Epithelial cell of esophagus (primary cell): ENCODE measurements at places on chromosomes 7 and 10.

DNA sequence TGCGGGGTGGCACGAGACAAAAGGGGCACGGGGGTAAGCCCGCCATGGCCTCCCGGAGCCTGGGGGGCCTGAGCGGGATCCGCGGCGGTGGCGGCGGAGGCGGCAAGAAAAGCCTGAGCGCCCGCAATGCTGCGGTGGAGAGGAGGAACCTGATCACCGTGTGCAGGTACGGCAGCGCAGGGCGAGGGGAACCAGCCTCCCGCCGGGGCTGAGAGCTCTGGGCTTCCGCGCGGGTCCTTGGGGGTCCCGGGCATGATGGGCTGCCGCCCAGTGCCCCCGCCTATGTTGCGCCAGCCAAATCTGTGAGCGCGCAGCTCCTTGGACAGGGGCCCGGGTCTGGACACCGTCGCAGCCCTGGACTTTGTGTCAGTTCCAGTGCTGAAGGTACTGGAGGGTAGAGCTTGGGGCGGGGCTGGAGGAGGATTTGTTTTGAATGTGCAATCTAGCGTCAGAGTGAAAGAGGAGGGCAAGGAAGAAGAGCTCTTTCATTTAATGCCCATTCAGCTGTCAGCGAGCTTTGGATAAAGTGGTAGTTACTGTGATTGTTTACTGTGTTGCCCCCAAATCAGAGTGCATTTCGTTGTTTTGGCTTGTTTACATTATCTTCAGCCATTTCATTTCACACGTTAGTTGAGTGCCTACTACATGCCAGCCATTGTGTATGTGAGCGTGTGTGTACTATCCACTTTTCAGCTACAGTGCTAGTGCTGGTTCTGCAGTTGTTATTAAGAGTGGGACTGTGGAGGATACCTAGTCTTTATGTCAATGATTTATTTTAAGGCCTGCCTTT, 777 bp downstream of the RUNDC3B start:
- DNase-seq = peak; percentile 57

GRCh38 chr7:157691586-157692459, 355.0 kb downstream of the DNAJB6 start:
- no peak for DNase-seq

DNA sequence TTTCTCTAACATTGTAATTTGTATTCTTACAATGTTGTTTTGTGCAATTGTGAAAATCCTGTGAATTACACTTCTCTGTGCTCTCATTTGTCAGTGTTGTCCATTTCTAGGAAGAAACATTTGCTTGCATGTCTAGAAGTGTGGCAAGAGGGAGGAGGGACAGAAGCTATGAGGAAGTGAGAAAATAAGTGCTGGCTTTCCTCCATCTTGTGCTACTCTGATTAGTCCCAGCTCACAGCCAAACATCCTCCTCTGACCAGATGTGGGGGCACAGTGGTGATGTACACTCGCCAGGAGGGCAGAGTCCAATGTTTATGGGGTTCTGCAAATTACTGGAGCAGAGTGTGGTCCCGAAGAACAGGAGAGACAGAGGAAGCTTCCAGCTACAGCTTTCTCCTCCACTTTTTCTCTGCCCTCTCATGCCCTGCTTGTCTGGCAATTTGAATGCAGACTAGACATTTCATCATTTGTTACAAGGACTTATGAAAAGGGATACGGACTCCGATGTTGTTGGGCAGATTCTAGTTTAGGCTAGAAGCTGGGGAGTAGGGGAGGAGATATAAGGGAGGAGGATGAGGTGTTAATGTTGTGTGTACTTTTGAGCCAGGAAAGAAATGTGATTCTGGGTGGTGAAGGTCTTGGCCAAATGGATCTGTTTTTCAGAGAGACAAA, 131.0 kb upstream of the C1GALT1 start:
- peak; percentile 26 for DNase-seq

DNA sequence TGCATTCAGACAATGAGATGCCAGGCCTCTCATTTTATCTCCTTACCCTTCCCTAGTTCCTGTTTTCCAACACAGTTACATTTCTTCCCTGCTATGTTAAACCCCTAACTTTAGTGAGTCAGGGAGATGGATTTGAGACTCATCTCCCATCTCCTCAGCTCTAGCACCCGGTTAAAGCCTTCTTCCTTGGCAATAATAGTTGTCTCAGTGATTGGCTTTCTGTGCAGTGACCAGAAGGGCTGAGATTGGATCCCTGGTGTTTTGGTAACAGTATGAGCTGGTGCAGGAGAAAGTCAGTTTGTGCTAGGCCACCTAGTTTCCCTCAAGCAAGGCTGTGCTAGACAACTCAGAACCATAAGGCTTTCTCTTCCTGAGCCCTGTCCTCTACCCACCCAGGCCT, 212.5 kb downstream of the SORCS1 start:
- DNase-seq = no peak

GRCh38 chr10:91711885-91712680, 79.2 kb upstream of the PPP1R3C start:
- DNase-seq = no peak

DNA sequence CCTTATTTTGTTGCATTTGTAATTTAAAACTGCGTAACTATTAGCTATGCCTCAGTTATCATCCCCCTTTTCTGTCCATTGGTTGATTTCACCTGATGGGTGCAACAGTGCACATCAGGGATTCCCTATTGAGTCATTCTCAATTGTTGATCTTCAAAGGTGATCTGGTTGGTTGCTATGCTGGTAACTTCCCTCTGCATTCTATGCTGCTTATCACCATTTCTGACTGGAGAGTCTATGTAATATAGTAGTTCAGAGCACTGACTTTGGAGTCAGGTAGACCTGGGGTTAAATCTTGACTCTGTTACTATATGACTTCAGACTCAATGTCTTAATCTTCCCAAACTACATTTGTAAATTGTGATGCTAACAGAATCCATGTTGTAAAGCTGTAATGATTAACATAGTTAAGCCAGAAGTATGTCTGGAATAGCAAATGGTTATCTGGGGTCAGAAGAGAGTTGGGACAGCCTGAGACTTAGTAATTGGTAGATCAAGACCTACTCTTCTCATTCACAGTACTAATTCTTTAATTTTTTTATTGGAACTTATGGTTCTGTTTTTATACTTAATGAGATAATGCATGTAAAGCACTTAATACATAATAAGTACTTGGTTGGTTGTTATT, 38.1 kb downstream of the EXOC6 start:
- DNase-seq = peak; percentile 47

DNA sequence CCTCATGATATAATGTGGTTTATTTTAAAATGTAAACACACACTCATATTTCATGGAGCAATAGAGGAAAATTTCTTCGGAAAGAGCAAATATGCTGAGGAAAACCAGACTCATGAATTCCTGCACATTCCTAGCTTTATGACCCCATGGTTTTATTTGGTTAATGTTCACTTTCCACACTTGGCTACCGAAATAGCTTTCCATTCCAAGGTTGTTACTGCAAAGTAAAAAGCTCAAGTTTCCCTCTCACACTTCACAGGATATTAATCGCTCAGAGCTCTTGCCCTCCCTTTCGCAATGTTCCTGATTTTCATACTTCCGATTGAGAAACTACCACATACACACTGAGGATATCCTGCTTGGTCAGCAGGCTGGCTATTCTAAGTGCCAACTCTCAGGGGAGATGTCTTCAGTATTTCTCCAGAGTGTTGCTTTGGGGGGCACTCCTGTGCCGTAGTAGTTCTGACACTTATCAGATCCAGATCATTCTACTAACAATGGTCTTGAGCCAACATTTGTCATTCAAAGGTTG, 77.5 kb upstream of the STEAP1B start:
- peak; percentile 91 for DNase-seq

DNA sequence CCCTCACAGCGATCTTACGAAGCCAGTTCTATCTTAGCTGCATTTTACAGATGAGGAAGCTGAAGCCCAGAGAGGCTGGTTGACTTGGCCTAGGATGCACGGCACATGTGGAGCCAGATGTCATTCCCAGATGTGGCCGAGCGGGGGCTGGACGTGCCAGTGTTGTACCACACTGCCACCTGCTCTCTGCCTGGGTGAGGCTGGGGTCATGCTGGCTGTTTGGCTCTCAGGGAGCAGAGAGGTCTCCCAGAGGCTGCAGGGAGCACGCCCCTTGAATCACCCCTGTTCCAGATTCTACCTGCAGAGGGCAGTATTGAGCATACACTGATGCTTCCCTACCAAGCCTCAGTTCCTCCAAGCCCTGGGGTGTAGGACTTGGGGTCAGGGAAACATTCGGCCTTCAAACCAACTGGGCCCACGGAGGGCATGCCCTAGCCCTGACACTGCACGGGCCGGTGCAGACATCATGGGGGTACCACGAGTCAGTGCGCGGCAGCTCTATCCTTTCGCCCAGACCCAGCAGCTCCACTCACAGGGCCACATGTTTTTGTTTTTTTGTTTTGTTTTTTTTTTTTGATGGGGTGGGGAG, 3.8 kb upstream of the GTF2IRD1 start:
- peak; percentile 57 for DNase-seq

GRCh38 chr7:22677680-22678079, 49.3 kb upstream of the IL6 start:
- DNase-seq = no peak
